ENCODE measurements at places on chromosomes 4 and X.

- DNase-seq, result no peak
Observed at GRCh38 chr4:116015549-116015948, 902.1 kb upstream of the NDST4 start.

DNA sequence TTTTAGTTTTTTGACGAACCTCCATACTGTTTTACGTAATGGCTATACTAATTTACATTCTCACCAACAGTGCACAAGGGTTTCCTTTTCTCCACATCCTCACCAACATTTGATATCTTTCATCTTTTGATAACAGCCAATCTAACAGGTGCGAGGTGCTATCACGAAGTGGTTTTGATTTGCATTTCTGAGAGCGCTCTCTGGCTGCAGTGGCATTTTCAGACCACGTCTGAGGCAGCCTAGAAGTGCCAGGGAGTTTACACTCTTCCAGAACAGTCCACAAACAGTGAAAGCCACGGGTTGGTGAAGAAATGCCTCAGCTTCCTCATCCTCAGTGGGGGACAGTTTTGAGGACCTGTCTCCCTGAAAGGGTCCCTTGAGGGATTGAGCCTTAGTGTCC, 471.0 kb downstream of the BCOR start:
- no peak for DNase-seq

DNA sequence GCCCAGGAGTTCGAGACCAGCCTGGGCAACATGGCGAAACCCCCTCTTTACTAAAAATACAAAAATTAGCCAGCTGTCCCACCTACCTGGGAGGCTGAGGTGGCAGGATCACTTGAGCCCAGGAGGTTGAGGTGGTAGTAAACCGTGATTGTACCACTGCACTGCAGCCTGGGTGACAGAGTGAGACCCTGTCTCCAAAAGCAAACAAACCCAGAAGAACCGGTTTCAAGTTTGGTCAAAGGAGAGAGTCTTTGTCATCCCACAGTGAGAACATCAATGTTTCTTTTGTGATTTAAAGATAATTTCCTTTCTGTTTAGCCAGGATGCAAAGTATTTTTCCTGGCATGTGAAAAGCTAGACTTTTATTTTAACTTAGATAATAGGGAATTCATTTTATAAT, 26.7 kb downstream of the PDK3 start:
- DNase-seq, result no peak

GRCh38 chr4:25069014-25069413, 38.3 kb upstream of the LGI2 start:
- no peak for DNase-seq

DNA sequence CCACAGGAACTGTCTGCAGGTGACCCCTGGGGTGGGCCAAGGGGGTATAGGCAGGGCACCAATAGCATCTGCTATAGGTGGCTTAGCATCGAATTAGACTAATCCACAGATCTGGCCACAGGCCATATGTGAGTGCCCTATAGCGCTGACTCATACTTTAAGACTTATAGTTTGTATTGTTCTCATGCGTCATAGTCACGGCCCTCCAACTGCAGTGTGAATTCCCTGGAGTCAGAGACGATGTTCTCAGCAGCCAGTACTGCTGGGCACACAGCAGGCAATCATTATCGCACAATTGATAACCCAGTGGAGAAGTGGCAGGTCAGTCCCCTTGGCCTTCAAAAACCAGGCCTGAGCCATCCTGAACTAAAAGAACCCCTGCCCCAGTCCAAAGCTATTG, 58.1 kb downstream of the ADGRG2 start:
- DNase-seq, result no peak
